ENCODE measurements at places on chromosomes 11 and 22.

DNA sequence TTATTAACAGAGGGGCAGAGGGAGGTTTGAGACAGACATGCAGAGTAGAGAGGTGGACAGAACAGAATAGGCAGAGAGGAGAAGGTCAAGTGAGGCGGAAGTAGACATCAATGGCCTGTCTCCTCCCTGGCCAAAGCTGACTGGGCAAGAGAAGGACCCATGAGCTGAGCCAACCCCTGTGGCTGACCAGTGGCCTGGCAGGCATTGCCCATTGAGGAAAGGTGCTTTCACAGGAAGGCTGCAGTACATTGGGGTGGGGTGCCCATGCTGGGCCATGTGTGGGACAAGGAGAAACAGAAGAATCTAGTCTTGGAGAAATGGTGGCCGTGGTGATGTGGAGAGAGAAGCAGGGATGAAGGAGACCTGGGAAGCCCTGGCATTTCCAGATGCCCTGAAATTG is 76.0 kb downstream of the MYEOV start:
- no peak for DNase-seq

- DNase-seq, result no peak
Observed at GRCh38 chr11:130771708-130772107, 144.6 kb downstream of the SNX19 start.

DNA sequence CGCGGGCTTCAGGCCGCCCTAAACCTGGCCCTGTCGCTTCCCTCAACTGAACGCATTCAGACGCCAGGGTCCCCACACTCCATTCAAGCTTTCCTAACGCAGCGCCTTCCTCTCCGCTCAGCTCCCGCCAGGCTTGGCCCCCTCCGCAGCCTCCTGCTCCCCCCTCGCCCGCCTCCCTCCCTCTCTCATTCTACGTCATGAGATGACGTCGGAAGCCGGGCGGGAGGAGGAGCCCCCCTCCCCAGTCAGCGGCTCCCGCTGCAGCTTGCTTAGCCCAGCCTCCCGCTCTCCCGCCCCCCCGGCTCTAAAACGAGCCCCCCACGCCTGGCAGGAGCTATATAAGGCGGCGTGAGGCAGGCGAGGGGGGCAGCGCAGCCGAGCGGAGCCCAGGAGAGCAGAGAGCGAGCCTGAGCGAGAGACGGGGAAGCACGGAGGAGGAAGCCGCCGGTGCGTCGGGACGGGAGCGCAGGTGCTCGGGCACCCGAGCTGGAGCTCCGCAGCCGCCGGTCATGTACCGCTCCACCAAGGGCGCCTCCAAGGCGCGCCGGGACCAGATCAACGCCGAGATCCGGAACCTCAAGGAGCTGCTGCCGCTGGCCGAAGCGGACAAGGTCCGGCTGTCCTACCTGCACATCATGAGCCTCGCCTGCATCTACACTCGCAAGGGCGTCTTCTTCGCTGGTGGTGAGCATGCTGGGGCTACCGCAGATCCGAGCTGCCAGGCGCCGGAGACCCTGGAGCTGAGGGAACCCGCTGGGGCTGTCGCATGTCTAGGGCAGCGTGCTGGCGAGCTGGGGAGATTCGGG is at the start of gene NPAS4:
Gene NPAS4 (plus strand): TSS at position 365 of the 806 bp plus-strand sequence. CDS start 145 bp downstream, at position 510.
- no peak for DNase-seq

GRCh38 chr11:64067230-64067993 is 31.7 kb downstream of the FLRT1 start:
- no peak for DNase-seq

- no peak for DNase-seq
Observed at GRCh38 chr11:29293825-29294224, 723.0 kb downstream of the KCNA4 start.

GRCh38 chr11:20634044-20634443 is 34.6 kb downstream of the SLC6A5 start:
- DNase-seq, result no peak

DNA sequence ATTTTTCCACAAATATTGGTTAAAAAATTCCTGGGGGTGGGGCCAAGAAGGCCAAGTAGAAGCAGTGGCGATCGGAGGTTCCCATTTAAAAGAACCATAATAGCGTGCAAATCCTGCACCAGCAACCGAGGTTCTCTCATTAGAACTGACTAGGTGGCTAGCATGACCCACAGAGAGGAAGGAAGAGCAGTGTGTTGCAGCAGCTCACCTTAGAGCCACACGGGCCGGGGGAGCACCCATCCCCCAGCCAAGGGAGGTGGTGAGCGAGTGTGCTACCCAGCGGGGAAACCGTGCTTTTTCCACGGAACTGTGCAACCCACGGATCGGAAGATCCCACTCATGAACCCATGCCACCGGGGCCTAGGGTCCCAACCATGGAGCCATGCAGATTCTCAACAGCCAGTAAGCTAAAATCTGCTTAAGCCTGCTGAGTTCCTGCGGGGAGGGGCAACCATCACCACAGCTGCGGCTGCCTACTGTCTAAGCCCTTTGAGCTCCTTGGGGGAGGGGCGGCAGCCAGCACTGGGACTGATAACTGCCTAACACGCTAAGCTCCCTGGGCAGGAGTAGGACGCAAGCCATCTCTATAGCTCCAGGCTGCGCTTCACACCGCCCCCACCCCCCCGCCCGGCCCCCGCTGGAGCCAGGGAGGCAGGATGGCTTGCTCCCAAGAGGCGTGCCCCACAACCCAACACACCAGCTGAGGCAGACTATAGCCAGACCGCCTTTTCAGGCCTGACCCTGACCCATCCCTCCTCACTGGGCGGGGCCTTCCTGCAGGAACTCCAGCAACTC is 21.0 kb upstream of the HTATIP2 start:
- no peak for DNase-seq

DNA sequence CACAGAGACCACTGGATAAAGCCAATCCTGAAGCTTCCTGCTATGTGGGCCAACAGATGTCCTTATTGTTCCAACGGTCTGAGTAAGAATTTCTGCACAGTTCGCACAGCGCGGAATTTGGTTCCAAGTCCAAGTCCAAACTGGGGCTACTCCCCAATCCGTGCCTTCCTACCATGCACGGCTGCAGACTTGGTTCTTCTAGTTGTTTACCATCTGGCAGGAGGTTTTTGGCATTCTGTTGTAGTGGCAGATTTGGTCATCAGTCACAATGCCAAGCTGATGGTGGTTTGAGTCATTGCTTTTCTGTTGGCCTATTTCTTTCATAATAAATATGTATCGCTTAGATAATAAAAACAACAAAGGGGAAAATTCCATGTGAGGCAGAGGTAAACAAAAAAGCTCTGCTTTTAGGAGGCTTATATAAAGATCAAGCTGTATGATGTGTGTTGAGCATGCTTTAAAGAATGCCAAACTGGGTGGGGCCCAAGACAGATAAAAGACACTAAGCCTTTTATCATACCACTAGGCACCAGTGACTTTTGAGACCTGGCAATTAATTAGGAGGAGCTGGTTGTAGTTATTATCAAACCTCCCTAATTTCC is 52.5 kb upstream of the SYN3 start:
- DNase-seq, result no peak

DNA sequence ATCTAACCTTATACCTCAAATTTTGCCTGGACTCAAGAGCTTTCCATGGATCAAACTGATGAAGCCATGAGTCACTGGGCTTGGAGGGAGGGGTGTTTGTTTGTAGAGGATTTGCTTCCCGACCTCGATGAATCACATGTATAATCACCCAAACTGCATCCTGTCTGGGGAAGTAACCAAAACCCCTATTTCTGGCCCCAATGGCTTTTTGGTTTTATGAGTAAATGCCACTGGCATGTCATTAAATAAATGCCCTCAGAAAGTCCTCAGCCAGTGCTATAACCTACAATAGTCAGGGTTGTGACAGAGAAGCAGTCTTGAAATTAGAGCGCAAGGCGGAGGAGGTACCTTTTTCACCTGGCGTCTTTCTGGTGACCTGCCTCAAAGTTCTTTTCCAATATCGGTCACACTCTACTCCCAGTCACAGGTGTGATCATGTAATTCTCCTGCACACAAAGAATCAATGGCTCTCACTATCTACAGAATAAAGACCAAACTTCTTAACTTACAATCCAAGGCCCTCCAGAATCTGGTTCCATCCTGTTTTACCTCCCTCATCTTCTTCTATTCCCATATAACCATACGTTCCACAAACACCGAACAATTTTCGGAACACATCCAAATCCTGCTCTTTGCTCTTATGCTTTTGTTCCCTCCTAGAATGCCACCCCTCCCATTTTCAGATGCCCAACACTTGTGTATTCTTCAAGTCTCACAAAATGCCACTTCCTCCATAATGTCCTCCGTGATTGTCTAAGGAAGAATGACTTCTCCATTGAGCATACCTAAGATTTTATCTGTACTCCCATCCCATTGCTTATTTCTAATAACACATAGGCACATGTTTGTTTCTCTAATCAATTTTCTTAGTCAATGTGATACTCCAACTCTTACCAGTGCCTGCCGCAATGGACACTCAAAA is 81.3 kb upstream of the BLID start:
- DNase-seq, result no peak

DNA sequence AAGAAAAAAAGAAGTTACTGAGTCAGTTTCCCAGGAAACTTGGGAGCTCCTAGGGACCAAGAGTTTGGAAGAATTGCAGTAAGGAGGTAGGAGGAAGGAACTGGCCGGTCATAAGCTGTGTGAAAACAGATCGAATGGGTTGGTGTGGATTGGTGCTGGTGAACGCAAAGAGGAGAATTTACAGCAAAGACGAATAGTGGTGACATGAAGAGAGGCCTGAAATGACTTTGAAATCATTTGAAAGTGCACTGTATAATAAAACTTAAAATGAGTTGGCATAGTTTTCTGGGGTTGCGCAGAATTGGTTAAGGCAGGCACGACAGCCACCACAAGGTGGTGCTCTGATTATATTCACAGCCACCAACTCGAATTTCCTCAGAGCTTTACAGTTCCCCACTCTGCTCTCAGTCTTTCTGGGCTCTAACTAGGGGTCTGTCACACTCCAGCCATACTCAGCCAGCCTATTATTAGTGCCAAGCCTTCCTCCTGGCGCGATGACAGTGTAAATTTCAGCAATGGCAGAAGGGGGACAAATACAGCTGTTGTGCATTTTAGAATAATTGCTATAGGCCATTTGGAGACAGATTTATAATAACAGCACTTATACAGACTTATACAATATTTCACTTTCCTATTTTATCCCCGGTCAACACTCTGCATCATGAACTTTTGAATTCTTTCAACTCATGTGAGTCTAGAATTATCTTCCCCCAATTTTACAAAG is 8.3 kb upstream of the HTR3B start:
- DNase-seq, result peak; percentile 29

- no peak for DNase-seq
Observed at GRCh38 chr11:25408146-25408545, 911.3 kb downstream of the LUZP2 start.

GRCh38 chr11:45383224-45383623 is 97.1 kb upstream of the SYT13 start:
- DNase-seq, result no peak

- peak; percentile 41 for DNase-seq
Observed at GRCh38 chr11:12110714-12111548, 541 bp downstream of the MICAL2 start.

DNA sequence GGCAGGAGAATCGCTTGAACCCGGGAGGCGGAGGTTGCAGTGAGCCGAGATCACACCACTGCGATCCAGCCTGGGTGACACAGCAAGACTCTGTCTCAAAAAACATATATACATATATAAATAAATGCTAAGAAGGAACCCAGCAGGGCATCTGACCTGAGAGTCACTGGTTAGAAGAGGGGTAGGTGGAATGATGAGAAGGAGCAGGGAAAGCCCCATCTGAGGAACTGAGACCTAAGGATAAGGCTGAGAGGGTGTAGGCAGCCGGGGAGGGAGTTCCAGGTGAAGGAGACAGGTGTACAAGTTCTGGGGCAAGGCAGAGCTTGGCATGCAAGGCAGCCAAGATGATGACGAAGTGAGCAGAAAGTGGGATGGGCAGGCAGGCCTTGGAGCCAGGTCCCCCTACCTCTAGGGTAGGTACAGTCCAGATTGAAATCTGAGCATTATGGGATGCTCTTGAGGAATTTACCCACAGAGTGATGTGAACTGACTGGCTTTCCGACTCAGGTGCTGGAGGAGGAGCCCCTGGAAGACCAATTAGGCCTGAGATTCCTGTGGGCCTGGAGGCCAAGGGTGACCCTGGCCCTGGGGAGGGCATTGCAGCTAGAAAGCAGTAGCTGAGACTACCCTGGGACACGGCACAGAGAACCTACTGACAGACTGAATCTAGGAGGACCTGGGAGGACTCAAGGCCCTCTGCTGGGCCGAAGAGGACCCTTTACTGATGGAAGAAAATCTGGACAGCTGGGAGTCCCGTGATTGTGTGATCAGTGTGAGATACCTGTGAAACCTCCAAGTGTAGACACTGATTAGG is 22.8 kb downstream of the KLHL22 start:
- no peak for DNase-seq

DNA sequence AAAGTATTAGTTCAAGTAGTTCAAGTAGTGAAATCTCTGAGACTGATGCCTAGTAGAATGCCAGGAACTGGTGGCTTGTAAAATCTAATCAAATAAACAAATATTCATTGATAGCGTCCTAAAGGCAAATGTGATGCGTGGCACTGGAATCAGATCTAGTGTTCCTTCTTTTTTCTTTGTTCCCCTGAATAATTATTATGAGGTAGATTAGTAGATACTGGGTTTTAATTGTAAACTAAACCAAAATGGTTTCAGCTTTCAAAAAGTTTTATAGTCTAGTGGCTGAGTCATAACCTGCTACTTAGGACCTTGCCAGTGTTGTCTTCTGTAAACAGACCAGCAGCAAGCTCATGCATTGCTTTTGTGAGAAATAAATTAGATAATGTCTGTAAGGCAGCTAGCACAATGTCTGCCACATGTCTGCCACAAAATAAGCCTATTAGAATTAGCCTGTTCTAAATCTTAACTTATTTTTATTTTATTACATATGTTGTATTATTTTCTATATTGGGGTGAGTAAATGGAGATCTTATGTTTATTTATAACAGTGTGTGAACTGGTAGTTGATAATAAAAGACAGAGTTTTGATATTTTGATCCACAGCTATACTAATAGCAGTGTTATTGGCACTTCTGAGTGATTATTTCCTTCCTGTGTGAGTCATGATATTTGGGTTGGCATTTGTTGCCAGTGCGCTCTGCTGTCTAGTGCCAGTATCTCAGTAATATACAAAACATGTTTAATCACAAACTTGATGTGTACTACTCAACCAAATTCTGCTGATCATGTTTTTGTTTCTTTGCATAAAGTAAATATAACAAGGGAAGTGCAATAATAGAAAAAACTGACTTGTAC is 135.7 kb downstream of the TMEM135 start:
- DNase-seq, result no peak

GRCh38 chr11:120284272-120284671 is 40.8 kb upstream of the TLCD5 start:
- no peak for DNase-seq

DNA sequence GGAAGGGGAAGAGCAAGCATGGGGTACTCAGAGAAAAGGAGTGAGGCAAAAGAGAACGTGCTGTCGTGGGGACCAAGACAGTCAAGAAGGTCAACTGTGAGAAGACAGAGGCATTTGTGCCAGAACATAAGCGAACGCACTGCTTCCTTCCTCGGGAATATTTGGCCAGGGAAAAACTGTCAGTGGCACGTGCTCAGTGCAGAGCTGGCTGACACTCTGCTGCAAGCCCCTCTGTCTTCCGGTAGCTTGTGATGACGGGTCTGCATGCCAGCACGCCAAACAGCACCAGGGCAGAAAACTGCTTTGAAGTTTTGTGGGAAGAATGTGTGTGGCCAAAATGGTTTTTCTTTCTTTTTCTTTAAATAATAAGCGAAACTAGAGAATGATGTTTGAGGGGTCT is 60.6 kb downstream of the SMCO4 start:
- DNase-seq, result no peak

All from stimulated activated CD4-positive, alpha-beta T cell treated with anti-CD3 and anti-CD28 coated beads, Interleukin-4, amount 100 ng/mL, for 1 hour (primary cell).